ENCODE measurements at places on chromosomes 11 and 22.

DNA sequence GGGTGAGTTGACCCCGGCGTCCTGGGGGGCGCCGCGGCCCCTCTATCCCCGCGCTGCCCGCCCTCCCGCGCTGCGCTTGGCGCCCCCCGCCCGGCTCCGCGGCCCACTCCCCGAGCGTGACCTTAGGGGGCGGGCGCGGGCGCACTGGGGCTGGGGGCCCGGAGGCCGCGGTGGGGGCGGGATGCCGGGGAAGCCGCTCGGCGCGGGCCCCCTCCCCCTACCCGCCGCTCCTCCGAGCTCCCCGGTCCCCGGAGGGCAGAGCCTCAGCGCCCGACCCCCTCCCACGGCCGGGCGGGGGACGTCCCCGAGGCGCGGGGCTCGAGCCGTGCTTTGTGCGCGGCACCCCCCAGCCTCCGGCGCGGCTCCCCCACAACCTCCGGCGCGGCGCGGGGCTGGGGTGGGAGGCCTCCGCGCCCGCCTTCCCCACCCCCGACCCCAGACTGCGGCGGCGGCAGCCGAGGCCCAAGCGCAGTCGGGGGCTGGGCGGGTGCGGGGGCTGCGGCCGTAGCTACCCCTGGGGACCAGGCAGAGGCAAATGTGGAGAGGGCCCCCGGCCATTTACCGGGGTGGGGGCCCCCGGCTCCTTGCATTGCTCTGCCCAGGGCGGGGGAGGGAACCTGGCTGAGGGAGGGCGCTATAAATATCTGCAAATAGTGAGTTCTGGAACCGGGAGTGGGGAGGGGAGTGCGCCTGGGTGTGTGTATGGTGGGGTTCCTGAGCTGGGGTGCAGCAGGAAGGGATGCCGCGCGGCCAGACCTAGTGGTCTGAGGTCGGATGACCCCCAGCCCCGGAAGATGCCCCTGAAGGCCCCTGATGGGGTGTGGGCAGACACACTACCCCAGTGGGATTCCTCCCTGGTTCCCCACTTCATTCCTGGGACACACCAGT lies 988 bp downstream of the MGAT3 start:
- DNase-seq = no peak

DNA sequence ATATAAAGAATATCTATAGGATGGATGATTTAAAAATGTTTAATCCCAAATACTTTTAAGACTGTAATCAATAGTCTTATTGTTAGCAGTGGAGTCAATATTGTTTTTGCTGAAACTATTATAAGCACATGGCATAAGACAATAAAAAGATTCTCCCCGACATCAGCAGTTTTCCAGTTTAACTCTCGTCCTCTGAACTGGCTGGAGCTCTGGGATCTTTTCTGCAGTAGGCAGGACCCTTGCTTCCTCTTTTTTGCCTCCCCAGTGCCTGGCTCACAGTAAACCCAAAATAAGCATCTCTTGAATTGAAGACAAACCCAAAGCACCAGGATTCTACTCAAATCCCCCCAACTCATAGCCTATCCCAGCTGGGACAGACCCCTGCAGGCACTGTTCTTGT lies 32.9 kb downstream of the KCNJ1 start:
- no peak for DNase-seq

- DNase-seq = no peak
Measured at GRCh38 chr11:133621611-133622010, 89.3 kb upstream of the OPCML start.

- no peak for DNase-seq
Measured at GRCh38 chr22:45246060-45246985, 5.6 kb upstream of the KIAA0930 start.

DNA sequence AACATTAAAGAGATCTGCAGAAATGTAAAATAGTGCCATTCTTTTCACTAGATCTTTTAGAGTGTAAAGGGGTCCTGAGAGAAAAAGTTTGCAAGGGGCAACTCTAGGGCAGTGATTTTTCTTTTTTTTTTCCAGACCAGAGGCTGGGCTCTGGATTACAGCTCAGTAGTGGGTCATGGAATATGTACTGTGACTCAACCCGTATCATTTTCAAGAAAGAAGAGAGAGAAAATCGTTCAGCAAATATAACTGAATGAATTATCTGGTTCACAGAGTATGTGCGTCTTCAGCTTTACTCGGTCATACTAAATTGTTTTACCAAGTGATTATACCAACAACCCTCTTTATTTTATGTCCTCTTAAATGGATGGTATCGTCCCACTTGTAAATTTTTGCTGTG lies 3.8 kb downstream of the CEP57 start:
- no peak for DNase-seq

- no peak for DNase-seq
Measured at GRCh38 chr22:24128021-24128420, 53.3 kb upstream of the SUSD2 start.

DNA sequence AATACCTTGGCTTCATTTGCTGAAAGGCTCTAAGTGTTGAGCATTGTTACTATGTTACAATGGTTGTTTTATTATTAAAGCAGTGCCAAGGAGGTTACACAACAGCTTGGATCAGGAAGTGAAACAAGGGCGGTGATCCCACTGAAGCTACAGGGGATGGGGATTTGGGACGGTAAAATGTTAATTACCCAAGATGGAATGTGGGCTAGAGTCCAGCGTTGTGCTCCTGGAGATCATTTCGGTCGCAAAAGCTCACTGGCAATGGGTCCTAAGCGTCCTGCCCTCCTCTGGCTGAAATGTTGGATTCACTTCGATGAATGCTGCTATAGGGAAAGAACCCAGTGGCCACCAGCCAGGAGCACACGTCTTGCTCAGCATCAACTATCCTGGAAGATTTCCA lies 48.3 kb downstream of the FAM83F start:
- no peak for DNase-seq

DNA sequence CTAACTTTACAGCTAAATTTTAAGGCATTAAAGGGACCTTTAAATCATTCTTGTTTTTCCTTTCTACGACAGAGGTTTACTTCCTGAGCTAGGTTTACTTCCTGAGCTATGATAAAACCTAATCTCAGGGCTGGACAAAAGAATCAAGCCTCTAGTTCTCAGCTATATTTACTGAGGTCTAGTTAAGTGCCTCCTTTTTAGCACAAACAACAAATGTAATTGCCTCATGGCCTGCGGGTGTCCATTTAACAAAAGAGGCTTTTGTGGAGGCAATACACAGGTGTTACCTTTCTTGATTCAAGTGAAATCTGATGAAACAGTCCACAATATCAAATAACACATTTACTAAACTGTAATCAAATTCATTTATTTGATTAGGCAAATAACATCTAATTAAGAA lies 67.3 kb downstream of the IMMP1L start:
- no peak for DNase-seq

DNA sequence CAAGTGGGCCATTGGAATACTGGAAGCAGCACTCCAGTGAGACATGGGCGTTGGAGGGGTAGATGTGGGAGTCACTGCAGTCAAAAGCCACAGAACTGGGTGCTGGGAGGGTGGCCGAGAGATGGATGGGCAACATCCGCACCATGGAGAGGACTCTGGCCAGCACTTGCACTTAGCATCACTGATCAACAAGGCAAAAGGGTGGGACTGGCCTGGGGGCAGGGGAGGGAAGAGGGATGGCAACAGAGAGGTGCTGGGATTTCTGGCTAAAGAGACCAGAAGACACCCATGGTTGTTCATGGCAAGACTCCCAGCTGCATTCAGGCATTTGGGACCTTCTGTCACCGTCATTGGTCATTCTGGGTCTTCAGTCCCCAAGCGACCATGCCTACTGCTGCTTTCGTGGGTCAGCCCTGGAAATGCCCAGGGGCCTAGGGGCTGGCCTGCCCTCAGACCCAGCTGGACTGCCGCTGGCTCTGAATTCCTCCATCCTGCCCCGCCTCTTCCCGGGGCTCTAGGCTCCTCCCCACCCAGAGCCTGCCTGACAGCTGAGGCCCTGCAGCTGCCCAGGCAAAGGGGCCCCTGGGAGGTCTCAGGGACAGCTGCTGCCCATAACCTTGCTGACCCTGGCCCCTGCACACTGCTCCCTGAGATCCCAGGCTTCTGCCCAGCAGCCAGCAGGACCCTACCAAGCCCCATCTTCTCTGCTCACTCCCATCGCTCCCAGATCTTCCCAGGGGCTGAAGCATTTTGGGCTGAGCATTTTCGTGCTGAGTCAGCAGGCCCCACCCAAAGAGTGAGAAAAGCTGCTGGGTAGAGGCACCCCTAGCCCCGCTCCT lies 13.0 kb upstream of the CDC42EP2 start:
- no peak for DNase-seq

GRCh38 chr11:12295943-12296342 lies 81.4 kb upstream of the PARVA start:
- no peak for DNase-seq

- no peak for DNase-seq
Measured at GRCh38 chr22:18012531-18012930, 11.8 kb downstream of the MICAL3 start.

DNA sequence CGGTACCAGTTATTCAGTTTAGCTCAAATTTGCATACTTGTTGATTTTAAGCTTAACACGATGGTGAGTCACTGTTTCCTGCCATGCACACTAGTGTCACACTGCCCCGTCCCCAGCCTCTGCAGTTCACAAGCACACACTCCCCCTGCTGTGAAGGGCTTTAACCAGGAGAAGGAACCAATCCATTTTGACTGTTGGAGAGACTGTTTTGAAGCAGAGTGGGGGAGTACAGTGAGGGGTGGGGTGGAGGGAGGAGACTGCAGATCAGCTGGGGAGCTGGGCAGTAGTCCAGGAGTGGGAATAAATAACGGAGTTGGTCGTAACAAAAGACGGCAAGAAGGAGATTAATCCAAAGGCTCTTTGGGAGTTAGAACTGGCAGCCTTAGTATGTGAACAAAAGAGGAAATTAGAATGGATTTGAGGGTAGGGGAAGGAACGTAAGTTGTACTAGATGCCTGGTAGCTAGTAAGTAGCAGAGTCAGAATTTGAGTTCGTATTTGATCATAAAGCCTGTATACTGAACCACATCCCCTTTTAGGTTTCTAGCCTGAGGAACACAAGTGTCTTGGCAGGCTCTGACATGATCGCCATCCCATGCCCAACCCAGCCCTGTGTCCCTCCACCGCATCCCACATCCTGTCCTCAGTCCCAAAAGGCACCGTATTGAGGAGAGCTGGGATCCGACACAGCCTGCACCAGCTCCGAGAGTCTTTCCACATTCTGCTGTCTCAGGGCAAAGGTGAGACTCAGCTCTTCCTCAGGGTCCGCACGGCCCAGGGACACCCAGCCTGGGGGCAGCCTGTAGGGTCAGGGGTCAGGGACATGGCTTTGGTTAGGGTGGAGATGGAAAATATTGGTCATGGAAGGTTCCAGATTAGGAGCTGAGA lies 862 bp downstream of the TPP1 start:
- DNase-seq = peak; percentile 51

GRCh38 chr11:114262681-114263512 lies 33.3 kb upstream of the NNMT start:
- DNase-seq = no peak

DNA sequence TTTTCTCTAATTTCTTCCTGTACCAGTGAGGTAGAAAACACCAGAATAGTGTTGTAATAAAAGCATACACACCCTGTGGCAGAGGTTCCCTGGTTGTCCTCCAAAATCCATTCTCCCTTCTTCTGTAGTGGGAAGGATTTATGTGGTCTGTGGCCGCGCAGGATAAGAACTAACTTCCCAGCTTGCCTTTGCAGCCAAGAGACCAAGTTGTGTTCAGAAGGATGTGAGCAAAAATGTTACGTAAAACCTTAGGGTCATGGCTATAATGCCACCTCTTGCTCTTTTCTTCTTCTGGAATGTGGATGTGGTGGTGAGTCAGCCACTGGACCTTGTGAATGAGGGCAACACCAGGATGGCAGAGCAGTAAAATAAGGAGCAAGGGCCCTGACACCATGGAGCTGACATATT lies 28.4 kb downstream of the CCDC90B start:
- no peak for DNase-seq

DNA sequence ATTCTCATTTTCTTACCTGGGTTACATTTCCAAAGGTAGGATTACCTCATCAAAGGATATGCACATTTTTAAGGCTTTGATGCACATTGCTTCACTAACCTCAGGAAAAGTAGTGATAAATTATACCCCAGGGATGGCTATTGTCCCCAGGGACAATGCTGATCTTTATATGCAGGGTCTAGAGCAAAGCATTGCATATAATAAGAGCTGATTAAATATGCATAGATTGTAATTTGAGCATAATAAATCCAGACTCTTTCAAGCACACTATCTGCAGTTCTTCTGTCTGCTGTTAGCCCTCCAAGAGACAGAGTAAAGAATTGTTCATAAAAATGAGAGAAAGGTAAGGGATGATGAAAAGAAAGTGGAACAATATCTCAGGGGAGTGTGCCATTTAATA lies 57.3 kb upstream of the SYT13 start:
- DNase-seq = no peak

DNA sequence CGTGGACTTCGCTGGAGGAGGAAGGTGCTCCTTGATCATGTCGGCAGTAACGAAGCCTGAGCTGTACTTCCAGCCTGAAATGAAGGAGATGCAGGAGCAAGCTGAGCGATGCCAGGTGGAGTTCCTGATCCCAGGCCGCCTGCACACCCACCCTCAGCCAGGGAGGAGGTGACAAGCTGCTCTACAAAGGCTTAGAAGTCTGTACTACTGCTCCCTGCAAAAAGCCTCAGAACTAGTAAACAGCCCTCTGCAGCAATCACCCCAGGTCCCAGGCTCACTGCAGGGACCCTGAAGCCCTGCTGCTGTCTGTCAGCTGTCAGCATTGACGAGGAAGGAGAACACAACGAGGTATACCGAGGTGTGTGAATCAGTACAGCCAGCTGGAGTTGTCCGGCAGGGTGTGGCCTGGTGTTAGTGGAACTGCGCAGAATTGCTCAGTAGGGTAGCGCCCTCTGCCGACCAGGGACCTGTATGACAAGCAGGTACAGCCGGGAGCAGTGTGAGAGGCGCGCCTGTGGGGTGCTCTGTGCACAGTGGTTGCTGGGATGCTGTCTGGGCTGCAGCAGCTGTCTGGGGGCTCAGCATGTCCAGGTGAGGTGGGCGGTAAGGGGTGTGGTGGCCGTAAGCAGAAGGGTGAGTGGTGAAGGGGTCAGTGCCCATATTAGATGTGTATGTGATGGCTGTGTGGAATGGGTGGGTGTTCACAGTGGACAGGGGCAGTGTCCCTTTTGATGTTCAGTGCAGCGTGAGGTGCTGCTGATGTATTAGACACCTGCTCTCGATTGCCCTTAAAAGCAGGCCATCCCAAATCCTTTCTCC lies 7.6 kb downstream of the CYB5R2 start:
- DNase-seq = peak; percentile 46

DNA sequence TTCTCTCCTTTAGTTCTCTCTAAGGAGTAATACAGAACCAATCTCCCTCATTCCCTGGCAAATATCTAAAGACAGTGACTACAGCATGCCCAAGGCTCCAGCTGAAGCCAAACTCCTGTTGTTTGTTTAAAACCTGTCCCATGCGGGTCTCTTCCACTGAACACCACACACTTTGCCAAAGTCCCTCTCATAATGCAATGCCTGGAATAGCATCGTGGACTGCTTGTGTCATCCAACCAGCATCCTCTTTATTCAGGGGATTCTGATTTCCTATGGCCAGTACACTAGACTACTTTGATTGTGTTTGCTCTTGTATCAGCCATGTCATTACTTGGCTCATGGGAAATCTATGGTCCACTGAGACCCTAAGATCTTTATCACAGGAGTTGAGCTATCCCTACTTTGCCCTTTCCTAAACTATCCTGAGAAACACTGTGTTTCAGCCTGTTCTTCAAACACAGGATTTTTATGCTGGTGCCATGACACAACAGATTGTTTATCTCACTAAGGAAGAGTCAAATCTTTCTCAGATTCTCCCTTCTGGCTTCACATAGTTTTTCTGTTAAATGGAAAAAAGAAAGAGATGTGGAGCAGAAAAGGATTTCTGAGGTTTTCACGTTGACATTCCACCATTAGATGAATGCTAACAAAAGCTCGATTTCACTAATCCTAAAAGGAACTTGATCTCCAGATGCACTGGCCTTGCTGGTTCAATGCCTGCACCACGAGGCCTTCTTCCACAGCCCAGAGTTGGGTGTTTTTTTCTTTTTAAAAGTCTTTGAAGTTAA lies 15.9 kb upstream of the IRAG1 start:
- no peak for DNase-seq
